ENCODE measurements at places on chromosomes 12 and 14. TPM values are rescaled to one million over a fixed set of nuclear protein-coding genes. Genes with fewer than 3 reads are reported as not detected.
A peak's percentile ranks its signal among the peaks of the same experiment; 100 is the strongest.

DNA sequence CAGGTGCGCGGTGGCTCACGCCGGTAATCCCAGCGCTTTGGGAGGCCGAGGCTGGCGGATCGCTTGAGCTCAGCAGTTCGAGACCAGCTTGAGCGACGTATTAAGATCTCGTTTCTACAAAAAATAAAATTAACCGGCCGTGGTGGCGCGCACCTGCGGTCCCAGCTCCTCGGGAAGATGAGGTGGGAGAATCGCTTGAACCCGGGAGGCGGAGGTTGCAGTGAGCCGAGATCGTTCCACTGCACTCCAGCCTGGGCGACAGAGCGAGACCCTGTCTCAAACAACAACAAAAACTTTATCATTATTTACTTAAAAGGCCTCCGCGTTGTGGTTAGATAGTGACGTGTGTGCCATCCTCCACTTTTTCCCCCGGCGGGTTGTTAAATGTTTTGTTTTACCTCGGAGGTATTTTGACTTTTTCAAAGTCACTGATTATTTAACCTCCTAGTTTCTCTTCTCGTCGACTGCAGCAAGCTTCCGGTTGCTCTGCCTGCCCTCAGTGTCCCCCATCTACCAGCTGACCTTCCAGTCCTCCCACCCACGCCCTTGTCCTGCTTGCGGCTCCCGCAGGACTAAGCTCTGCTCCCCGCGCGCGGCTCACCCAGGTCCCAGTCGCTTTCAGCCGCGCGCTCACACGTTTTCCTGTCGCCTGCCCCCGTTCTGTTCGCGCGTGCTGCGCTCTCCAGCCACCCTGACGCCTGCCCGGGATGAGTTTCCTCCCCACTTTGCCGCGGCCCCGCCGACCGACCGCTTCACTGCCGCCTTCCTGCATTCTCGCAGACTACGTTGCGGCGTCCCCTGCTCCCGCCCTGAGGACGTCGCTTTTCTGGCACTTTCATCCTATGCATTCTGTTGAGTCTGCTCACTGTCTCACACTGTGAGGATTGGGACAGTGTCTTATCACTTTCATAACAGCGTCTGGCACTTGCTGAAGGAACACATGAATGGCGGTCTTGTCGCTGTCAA, 1.2 kb upstream of the SCAF11 start:
- H3K27ac ChIP-seq = peak overlapping the region; percentile 99
- no peaks in the 10 kb centered on the region for H3K27me3 ChIP-seq
- H3K4me3 ChIP-seq = peak overlapping the region; percentile 68
- H3K4me1 ChIP-seq = peaks cover 41% of the 10 kb centered on the region

GRCh38 chr14:102430212-102430908, 67.6 kb downstream of the TECPR2 start:
- H3K27me3 ChIP-seq = no peaks in the 10 kb centered on the region
- no peak overlapping the region for H3K4me3 ChIP-seq
- H3K27ac ChIP-seq = no peak overlapping the region
- H3K4me1 ChIP-seq = no peaks in the 10 kb centered on the region
- peaks cover 93% of the 10 kb centered on the region for H3K36me3 ChIP-seq

DNA sequence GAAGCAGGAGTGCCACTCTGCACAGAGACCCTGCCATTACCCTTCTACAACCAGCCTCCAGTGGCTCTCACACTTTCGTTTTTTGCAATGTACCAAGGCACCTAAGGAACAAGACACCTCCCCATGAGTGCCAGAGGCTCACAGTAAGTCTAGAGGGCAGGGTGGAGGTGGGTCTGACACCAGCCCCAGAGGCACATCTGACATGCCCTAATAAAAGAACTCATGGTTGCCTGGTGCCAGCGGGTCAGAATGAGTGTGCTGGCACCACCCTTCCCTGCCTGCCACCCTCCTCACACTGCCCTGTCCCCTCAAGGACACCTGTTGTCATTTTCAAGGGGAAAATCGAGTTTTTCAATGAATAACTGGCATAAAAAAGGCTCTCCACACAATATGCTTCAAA, 161.2 kb downstream of the FOXN3 start:
- DNase-seq = no peak
- peaks cover 37% of the 10 kb centered on the region for H3K4me1 ChIP-seq
- H3K27ac ChIP-seq = no peak overlapping the region
- no peaks in the 10 kb centered on the region for H3K27me3 ChIP-seq
- H3K4me3 ChIP-seq = no peak overlapping the region

DNA sequence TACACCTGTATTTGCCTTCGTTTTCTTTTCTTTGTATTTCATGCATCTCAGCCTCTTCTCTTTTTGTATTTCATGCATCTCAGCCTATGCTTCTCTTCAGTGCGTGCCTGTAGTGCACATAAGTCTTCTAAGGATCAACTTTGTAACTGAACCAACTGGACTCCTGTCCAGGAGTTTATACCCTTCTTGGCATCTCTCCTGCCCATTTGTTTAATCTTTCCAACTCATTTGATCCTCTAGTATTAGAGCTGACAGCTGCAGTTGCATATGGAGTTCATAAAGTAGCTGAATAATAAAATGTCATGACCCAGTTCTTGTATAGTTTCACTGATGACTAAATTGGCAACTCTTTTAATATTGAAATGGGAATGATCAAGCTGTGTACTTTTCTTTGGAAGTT, 89.7 kb downstream of the FGD4 start:
- no peak for DNase-seq
- peaks cover 4% of the 10 kb centered on the region for H3K4me1 ChIP-seq
- no peak overlapping the region for H3K27ac ChIP-seq
- no peaks in the 10 kb centered on the region for H3K27me3 ChIP-seq
- H3K36me3 ChIP-seq = no peaks in the 10 kb centered on the region
- H3K4me3 ChIP-seq = no peak overlapping the region

GRCh38 chr12:131915000-131915689, 13.9 kb upstream of the PUS1 start:
- H3K36me3 ChIP-seq = peaks cover 23% of the 10 kb centered on the region
- H3K27ac ChIP-seq = no peak overlapping the region
- no peak overlapping the region for H3K4me3 ChIP-seq
- H3K27me3 ChIP-seq = no peaks in the 10 kb centered on the region

GRCh38 chr12:66679461-66680084, 697 bp upstream of the GRIP1 start:
- peak overlapping the region; percentile 19 for H3K4me3 ChIP-seq
- H3K27me3 ChIP-seq = peaks cover 9% of the 10 kb centered on the region
- H3K27ac ChIP-seq = no peak overlapping the region
- no peaks in the 10 kb centered on the region for H3K36me3 ChIP-seq
- H3K4me1 ChIP-seq = peaks cover 3% of the 10 kb centered on the region

DNA sequence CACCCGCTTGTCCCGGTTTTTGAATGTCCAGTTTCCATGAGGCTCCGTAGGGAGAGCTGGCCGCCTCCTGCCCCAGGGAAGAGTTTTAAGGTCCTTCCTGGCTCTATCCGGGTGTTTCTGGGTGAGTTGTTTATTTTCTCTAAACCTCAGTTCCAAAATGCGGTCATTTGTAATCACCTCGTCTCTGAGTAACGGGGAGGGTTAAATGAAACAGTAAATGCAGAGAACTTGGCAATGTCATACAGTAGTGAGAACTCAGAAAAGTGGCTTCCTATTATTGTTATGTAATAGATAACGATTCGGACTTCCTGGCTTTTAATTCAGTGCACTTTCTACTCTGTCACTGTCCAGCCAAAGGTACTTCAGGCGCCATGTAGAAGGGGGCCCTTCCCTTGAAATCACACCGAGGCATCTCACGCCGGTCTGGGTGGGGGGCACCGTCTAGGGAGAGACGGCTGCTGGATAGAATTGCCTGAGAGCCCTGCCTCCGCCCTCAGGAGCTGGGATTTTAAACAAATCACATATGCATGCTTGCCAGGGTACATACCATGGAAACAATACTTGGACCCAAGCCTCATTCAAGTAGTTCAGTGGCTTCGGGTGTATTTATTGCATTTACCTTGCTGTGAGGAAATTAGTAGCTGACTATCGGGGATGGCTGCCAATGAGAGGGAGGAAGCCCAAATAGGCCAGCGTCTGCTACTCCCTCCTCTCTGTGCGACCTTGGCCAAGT, 26.4 kb downstream of the NOS1 start:
- DNase-seq = no peak
- no peaks in the 10 kb centered on the region for H3K27me3 ChIP-seq
- H3K27ac ChIP-seq = no peak overlapping the region
- peaks cover 3% of the 10 kb centered on the region for H3K4me1 ChIP-seq

Gene ANO2
- total RNA-seq = 12.4 TPM

Gene RAD9B
- total RNA-seq = 1.1 TPM
